ENCODE measurements at places on chromosomes 7 and 10.

GRCh38 chr7:91201442-91202113 is 62.7 kb upstream of the FZD1 start:
- DNase-seq, result peak; percentile 16

- no peak for DNase-seq
Measured at GRCh38 chr10:72058989-72059842, 29.1 kb downstream of the SPOCK2 start.

DNA sequence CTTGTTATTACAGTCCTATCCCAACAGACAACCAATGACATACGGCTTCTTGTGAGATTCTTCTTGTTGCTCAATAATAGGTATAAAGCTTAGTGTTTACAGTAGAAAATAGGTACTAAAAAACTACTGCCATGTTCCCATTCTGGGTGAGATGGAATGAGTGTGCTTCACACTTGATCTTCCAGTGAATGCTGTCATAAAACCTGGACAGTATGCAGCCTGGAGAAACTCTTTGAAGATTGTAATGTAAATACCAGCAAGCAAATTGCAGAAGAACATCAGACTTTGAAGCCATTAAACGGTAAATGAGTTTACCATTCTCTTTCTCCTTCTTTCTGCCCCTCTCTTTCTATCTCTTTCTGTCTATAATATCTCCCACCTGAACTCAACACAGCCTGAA is 663.7 kb upstream of the COBL start:
- no peak for DNase-seq

DNA sequence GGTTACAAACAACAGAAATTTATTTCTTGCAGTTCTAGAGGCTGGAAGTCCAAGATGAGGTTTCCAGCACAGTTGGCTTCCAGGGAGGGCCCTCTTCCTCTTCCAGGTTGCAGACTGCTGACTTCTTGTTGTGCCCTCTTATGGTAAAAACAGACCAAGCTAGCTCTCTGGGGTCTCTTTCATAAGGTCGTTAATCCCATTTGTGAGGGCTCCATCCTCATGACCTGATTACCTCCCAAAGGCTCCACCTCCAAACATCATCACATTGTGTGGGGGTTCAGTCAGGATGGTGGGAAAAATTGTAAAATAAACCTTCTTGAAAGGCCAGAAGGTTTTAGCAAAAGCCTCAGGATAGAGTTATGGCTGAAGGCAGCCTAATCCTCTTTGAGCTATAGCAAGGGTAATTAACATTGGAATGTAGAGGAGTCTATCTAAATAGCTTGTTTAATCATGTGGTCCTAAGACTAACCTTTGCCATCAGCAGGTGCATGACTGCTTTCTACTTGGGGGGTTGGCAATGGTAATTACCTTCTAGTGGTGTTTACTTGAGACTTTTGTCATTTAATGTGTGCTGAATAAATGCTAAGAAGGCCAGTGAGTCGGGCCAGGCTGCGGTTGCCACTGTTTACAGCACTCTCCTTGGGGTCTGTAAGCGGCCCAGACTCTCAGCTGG is 80.8 kb downstream of the PPP1R17 start:
- DNase-seq, result no peak
